ENCODE measurements at places on chromosomes 11 and 22. TPM values are rescaled to one million over a fixed set of nuclear protein-coding genes. Genes with fewer than 3 reads are reported as not detected.

Gene CRYBB2
- not detected for total RNA-seq

Gene C22orf15
- not detected for total RNA-seq

Gene NUP98
- total RNA-seq = 82.2 TPM

Gene RAB36
- total RNA-seq = 6.8 TPM

DNA sequence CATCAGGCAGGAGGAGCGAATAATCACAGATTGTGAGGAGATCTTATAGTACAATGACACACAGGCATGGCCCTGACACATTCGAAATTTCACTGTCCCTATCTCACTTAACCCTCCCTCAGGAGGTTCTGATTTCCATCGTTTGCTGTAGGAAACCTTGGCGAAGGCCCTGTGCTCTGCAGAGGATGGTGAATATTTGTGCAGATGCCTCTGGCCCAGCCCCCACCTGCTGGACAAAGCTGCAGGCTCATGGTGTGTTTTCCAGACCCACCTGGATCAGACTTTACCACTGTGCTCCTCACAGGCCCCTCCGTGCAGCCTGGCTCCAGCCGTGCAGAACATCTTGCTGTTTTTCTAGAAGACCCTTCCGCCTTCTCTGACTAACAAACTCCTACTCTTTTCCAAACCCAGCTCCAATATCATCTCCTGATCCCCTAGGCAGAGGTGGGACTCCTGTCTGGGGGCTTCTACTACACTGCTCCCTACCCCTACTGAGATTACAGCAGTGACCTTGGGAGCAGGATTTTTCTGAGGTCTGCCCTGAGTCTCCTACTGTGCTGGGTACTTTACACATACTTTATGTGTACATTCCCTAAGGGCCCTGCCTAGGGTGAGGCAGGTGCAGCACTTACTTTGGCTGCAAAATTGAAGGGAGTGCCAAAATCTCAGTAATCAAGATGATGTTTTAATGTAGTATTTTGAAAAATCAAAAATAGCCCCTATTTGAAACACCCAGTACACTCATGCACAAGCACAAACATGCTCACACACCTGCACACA lies 412.7 kb downstream of the SOX6 start:
- no peak for DNase-seq

- no peak for DNase-seq
Observed at GRCh38 chr11:10375280-10375971, 70.6 kb downstream of the ADM start.

DNA sequence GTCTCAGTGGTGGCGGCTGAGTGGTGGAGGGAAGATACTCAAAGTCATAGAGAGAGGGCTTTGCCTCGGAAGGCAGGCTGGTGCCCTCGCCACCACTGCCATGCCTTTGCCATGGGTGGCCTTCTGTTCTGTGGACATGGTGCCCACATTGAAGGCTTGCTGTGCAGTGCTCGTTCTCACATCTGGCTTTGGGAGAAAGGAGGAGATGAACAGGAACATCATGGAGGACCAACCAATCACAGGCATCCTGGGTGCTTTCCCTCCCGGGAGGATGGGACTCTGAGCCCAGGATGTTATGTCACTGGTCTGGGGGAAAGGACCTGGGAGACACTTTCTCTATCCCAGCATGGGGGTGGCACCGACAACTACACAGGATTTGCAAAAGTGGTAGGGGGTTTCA lies 82.3 kb upstream of the NARS2 start:
- no peak for DNase-seq

DNA sequence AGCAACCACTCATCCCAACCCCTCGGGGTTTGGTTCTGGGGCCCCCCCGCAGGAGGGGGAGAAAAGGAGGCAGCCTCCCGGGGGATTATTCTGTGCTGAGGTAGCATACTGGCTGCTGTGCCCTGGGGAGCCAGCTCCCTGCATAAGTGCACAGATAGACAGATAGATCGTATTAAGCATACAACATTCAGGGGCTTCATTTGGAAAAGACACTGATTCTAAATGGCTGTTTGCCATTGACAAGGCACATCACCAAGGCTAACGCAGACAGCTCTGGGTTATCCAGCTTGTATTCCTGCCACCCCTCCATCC lies 547.9 kb downstream of the BUD13 start:
- no peak for DNase-seq
